Stimulated activated CD8-positive, alpha-beta memory T cell treated with anti-CD3 and anti-CD28 coated beads, Interleukin-15, amount 100 ng/mL, for 4 hours (primary cell): ENCODE measurements at places on chromosomes 12 and 14.

- no peak for DNase-seq
These were observed 850 bp downstream of the SMOC1 start for GRCh38 chr14:69880044-69880487.

DNA sequence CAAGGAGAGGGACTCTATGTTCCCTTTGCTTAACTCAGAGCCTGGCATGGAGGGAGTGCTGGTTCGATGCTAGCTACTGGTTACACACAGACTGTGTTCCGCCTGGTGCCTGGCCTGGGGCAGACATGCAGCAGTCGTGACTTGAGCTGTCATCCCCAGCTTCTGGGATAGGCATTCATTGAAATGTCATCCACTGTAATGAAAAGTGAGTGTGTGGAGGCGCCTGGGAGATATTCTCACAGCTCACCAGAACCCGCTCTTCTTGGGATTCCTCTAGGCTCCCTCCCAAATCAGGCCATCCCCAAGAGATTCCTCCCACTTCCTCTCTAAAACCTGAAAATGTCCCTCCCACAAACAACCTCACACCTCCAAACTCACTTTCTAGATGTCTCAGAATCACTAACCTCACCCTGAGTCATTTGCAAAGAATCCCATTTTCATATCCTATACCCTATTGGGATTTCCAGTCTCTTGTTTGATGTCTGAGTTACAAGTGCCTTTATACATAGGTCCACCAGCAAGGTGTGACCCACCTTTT, 82.8 kb downstream of the CRACR2A start:
- no peak for DNase-seq

- no peak for DNase-seq
These were observed 12.5 kb downstream of the GPR68 start for GRCh38 chr14:91232052-91232451.

GRCh38 chr12:32541754-32542374, 137.2 kb upstream of the DNM1L start:
- no peak for DNase-seq

GRCh38 chr12:46534327-46534840, 161.8 kb upstream of the SLC38A2 start:
- no peak for DNase-seq

DNA sequence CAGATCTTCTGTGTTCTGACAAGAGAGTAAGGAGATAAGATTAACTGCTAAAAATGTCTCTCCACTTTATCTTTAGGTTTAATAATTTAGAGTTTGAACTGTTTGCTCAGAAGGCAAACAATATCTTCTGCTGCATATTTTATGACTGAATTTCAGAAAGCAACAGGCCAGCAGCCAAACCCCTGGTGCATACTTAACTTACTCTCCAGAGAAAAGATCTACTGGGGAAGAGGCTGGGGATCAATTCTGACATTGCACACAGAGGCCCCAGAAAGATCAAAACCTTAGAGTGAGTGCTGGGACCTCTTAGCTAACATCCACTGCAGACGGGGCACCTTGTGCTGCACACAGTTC, 518.2 kb downstream of the TMEM132D start:
- DNase-seq = no peak

- DNase-seq = no peak
These were observed 414.0 kb upstream of the ATP2B1 start for GRCh38 chr12:90122681-90123080.

GRCh38 chr12:113003636-113004035, 25.3 kb downstream of the OAS2 start:
- DNase-seq = no peak

- no peak for DNase-seq
These were observed 1116.5 kb upstream of the TMEM132C start for GRCh38 chr12:127150479-127150878.

DNA sequence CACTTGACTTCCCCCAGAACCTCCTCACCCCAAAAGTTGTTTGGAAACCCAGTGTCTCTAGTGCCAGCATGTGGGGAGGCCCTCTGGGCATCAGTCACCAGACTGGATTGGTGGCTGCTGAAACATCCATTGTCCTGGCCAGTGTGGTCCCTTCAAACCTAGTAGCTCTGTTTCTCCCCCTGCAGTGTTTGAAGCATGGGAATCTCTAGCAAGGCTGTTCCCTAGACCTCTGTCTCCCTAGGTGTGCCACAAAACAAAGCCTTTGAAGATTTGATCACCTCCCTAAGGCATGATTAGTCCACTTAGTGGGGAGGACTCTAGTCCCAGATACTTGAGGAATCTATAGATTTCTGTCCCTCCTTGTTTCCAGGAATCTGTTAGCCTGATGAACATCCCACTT, 60.3 kb downstream of the ARF6 start:
- DNase-seq = no peak

- no peak for DNase-seq
These were observed 153.1 kb upstream of the CCND2 start for GRCh38 chr12:4120316-4120917.

GRCh38 chr14:51297066-51297465, 57.0 kb downstream of the TMX1 start:
- DNase-seq = no peak

GRCh38 chr14:92362781-92363235, 39.8 kb downstream of the SLC24A4 start:
- DNase-seq = no peak
